ENCODE measurements at places on chromosomes 6 and 20. TPM values are rescaled to one million over a fixed set of nuclear protein-coding genes. Genes with fewer than 3 reads are reported as not detected.

Gene TMEM244
- not detected for total RNA-seq

- no peak for DNase-seq
Measured at GRCh38 chr20:45313065-45313695, 5.1 kb upstream of the MATN4 start.

Gene C20orf144
- not detected for total RNA-seq

Gene SMOC2
- total RNA-seq: not detected

GRCh38 chr20:58740356-58741308 is 48.0 kb downstream of the NPEPL1 start:
- no peak for DNase-seq

Gene BHLHE23
- total RNA-seq: not detected

Gene TMEM200A
- total RNA-seq: 23.2 TPM

Gene AFG1L
- total RNA-seq: 8.8 TPM

DNA sequence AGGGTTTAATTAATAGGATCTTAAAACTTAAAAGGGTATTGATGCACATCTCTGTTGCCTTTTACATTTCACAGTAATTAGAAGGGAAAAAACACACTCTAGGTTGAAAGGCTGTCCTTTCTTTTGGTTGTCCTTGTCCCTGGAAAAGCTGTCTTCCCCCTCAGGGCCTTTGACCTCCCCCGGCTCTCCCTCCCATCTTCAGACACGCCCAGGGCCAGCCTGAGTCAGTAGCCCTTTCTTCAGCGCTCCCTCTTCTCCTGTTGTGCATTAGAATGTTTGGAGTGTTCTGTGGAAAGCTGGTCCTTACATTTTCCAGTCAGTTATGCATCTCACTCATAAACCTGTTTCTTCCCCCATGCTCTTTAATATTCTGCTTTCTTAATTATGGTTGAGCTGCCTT is 157.0 kb downstream of the MTHFD1L start:
- DNase-seq: no peak
